NCI-H345 (cell line): ENCODE measurements at places on chromosomes 4 and X.

GRCh38 chrX:71170660-71171059 is 26.0 kb downstream of the NLGN3 start:
- no peak for DNase-seq

GRCh38 chrX:66674506-66674905 is 35.6 kb upstream of the EDA2R start:
- no peak for DNase-seq

DNA sequence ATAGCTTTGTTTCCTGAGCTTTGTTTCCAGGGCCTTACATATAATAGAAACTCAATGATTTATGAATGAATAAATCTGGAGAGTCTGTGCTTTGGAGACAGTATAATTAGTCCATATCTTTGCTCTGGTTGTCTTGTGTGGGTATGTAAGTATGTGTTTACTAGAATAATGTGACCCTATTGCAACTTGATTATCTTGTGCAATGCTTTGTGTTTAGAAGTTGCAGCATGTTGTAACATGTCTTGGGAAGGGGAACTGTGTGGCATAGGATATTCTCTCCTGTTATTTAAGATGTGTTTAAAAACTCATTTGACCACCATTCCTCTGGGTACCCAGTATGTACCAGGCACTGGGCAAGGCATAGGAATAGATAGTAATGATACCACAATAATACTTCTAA is 6.1 kb downstream of the SPATA18 start:
- no peak for DNase-seq

GRCh38 chrX:138845786-138846185 is 134.3 kb upstream of the FGF13 start:
- no peak for DNase-seq

DNA sequence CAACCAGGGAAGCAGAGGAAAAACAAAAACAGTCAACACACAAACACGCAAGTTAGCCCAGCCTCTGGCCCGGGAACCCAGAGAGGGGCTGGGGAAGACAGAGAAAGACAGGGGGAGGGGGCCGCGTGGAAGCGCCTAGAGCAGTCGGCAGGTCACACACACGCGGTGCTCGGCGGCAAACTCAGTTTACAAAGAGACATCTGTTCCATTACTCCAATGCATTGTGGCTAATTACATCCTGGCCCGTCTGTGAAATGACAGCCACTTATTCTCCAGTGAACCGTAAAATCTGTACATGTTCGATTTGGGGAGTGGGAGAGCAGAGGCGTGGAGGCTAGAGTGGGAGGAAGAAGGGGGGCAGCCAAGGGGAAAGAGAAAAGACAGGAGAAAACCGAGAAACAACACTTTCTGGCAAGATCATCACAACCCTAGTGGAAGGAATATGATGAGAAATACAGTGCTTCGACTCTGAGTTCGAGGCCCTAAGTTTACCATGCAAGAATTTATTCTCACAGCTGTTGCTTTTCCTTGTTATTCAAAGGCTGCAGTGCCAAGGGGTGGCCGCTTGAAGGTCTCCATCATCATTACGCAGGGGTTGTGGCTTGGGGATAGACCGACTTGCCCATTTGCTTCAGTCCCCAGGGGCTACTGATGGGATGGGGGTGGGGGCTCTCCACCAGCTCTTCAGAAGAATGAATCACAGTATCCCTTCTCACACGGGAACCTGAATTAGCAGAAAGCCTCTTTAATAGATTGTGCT is 167.7 kb downstream of the MGST2 start:
- DNase-seq: peak; percentile 41

GRCh38 chr4:61245069-61245714 is 45.1 kb downstream of the ADGRL3 start:
- DNase-seq: no peak

DNA sequence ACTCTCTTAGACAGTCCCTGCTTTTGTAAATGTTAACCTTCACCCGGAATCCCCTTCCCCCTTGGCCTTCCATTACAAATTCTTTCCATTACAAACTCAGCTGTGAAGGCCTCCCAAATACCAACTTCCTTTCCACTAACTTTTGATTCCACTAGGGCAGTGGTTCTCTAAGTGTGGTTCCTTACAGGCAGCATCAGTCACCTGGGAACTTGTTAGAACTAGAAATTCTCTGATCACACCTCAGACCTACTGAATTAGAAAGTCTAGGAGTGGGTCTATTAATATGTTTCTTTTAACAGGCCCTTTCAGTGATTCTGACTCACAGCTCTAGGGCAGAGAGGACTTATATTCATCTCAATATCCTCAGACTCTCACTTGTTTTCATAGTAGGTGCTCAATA is 19.0 kb upstream of the MRPL1 start:
- DNase-seq: no peak
